Stimulated activated CD8-positive, alpha-beta memory T cell treated with anti-CD3 and anti-CD28 coated beads, Interleukin-7, amount 100 ng/mL, for 1 hour (primary cell): ENCODE measurements at places on chromosomes 12 and 14.

- no peak for DNase-seq
Observed at GRCh38 chr12:21334771-21335325, at the start of gene SLCO1A2. TSS of gene SLCO1A2 (minus strand) at chr12:21334917. CDS start at chr12:21334647, 270 bp downstream.

GRCh38 chr14:23079716-23080115, 15.2 kb downstream of the ACIN1 start:
- DNase-seq: no peak

GRCh38 chr12:9335867-9336266, 127.7 kb upstream of the PZP start:
- no peak for DNase-seq

GRCh38 chr12:122265886-122266229, 436 bp downstream of the VPS33A start:
- DNase-seq: peak; percentile 24

GRCh38 chr12:89525305-89525823, 483 bp downstream of the POC1B start:
- peak; percentile 14 for DNase-seq

GRCh38 chr14:58749066-58749669, 111.4 kb downstream of the DACT1 start:
- no peak for DNase-seq

DNA sequence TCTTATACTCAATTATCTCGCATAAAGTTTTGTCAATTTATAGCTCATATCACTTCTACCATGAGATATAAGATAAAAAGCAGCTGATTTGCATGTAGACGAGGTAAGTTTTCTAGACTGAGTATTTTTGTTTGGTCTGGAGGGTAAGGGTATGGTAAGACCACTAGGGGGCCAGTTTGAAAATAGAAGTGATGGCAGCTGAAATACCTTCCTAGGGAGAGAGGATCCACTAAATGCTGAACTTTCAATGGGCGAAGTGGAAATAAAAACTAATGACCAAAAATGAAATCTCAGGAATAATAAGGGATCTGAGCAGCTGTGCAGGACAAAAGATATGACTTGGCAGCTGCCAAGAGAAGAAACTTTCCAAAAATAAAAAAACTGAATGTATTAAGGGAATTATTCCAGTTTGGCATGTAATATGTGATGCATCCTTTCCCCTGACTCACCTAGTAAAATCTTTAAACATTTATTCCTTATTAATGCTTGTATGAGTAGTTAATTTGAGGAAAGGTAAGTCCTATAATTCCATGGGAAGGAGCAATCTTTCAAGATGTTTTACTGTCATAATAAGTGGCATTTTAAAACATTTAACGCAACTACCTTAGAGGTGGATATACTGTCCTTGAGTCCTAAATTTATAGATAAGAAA, 754.5 kb downstream of the C12orf50 start:
- no peak for DNase-seq

- no peak for DNase-seq
Observed at GRCh38 chr14:91897106-91897701, 29.9 kb upstream of the TC2N start.

DNA sequence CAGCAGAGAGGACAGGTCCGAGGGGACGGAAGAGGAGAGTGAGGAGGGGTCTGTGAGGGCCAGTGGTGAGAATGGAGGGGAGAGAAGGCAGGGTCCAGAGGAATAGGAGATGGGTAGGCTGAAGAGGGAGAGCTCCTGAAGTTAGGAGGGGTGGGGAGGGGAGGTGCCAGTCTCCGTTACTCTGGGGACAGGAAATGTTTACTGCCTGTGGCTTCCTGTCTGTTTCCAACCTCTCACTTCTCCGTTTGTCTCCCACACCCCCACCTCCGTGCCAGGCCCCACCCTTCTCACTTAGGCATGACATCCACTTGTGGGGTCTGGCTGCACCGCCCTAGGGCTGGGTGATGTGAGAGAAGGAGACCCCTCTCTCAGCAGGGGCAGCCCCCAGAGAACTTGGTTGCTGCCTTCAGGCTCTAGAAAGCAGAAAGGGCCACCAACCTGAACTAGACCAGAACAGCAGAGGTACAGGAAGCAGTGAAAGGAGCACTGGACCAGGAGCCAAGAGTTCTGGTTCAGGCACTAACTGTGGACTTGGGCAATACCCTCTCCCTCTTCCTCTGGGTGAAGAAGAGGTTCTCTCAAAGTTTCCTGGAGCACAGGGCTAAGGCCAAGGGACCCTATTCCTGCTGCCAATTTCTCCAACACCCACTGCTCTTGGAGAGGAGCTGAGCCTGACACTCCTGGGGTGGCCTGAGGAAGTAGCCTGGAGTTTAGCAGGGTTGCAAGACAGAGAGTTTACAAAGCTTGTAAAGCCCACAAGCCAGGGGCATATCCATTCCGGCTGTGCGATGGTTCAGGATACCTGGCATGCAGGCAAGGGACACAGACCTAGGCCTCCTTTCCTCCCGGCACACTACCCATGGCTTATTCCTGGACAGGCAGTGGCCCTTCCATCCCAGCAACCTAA, 5.5 kb downstream of the ITGA5 start:
- peak; percentile 62 for DNase-seq

GRCh38 chr14:24059841-24060388, 8.1 kb downstream of the CARMIL3 start:
- DNase-seq: no peak

GRCh38 chr12:1282670-1283315, 291.8 kb downstream of the ERC1 start:
- no peak for DNase-seq

DNA sequence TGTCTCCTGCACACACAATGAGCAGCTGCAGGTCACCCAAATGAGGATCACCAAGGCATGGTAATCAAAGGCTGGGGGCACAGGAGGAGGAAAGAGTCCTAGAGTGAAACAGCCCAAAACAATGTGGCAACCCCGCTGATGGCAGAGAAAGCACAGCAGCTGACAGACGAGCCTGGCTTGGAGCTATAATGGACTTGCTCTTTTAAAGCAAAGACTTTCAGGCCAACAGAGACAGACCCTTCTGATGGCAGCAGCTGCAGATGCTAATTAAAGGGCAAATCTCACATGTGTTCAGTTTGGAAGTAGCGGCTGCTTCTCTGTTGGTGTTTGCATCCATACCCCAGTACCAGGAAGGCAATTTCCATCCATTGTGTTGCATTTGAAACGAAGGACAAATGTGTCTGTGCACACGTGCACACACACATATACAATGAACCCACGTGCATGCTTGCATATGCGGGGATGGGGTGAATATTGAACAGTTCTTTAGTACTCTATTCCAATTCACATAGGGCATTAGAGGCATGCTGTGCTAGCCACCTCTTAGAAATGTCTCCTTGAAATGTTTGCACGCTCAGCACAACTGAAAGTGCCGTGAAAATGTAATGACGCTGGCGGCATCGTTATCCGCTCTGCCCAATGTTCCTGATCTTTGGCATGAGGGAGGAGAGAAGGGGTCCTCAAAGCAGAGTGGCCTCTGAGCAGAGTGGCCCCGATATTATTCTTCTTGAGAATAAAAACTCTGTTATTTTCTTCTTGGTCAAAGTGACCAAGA, 38.1 kb downstream of the CIT start:
- DNase-seq: no peak
